ENCODE measurements at places on chromosomes 7 and 10.

GRCh38 chr10:61812052-61812721, 89.3 kb upstream of the ARID5B start:
- no peak for DNase-seq

DNA sequence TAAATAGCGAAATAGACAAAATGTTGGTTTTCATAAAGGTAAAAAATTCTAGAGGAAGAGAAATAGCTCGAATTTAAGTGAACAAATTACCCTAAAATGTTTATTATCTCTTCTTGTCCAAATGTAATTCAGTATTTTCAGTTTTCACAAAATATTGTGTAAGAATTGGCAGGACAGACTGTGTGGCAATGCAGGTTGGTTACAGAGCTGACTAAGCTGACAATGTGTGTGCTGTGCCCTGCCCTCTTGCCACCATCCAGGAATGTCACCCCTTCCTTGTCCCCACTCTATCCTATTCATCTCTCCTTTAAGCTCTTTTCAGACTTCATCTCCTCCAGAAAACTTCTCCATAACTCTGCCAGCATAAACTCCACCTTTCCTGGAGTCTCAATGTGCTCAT, 46.1 kb downstream of the COL28A1 start:
- DNase-seq, result no peak

DNA sequence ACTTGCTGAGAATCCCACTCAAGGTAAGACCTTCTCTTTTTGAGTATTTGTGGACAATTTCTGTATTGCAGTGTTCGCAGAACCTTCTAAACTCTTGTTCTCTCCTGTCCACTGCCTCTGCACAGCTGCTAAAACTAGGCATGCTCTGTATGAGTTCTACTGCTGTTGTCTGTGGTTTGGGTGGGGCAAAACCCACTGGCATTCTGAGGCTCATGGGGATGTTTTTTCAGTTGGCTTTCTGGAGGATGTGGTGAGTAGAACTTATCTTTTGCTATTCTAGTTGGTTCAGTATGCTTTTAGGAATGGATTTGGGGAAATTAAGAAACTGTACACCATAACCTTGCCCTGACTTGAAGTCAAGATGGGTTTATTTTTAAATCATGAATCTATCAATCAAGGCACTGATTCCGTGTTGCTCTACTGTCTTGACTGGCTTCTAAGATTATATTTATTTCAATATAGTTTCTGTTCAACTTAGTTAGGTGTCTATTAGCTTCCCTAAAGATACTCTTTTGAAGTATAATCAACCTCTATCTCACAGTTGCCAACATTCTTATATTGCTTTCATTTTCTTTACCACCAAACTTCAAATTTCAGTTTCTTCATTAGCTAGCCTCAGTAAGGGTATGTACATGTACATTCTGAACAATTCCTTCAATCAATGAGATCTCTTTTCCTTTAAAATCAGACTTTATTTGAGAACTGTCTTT, 25.0 kb upstream of the C1GALT1 start:
- no peak for DNase-seq

GRCh38 chr7:54858008-54858692, 99.1 kb upstream of the SEC61G start:
- DNase-seq, result peak; percentile 45

DNA sequence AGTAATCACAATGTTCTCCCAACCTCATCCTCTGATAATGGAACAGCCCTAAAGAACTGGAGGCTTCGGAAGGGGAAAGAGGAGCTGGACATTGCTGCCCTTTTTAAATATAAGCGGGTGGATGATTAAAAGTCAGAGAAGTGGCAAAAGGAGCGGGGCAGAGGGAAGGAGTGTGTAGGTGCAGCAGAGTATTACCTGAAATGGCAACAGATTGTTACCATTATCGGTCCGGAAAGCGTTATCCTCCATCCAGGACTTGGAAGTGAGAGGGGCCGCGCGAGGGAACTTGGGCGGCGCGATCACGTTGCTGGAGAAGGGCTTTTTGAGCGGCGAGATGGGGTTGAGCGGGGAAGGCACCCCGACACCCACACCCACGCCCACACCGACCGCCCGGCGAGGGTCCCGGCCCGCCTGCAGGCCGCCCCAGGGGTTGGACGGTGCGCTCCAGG, 51.7 kb downstream of the CPEB3 start:
- DNase-seq, result no peak

DNA sequence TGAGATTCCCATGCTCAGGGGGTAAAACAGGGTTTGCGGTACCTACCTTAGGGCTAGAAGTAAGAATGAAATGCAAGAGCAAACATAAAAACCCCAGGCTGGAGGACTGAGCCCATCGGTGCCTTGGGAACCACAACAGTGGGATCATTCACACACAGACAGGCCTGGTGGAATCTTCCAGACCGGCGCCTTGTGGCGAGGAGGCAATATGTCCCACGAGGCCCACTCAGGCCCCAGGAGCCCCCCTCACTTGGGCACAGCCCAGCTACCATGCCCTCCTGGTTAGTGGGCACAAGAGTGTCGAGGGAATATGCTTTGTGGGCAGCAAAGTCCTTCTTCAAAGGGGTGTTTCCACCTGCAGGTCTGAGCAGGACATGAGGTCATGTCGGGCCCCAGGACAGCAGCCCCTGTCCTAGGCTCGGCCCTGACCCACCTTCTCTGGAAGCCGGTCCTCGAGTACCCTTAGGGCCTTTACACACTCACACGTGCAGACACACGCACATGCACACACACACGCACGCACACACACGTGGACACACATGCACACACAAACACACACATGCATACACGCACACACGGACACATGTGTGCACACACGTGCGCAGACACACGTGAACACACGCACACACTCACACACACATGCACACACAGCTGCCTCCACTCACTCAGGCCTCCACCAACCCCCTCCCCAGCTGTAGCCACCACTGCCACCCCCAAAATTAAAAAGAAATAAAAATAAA, 51.5 kb upstream of the MYL10 start:
- DNase-seq, result no peak

DNA sequence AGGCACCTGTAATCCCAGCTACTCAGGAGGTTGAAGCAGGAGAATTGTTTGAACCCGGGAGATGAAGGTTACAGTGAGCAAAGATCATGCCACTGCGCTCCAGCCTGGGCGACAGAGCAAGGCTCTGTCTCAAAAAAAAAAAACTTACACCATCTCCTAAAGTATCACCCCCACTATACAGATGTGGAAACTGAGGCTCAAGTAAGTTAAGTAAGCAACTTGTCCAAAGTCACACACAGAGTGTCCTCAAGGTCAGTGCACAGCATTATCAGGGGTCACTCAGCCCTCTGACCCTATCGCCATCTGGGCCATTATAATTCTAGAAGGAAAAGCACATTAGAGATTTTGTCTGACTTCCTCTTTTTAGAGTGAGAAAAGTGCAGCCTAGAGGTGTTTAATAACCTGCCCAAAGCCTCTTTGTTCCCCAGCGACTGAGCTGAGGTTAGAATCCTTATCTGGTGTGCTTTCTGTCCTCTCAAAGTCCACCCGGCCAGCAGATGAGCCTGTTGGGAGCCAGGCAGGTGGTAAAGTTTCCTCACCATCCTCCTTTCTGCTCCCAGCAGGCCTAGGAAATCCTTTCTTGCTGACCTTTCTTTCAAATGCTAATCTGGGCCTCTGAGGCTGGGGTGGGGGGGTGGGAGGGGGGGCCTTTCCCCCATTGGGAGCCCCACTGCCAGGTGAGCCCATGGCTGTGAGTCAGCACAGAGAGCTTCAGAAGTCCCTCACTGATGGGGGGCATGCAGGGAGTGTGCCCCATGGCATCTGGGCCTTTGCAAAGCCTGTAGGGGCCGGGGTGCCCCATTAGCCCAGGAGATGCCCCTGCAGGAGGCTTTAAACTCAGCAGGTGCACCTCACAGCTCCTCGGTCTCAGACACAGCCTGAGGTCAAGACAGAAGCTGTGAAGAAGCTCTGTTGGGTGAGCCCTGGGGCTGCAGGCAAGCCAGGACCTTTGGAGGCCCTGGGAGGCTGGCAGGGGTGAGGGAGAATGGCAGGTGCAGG, 12.0 kb upstream of the KCNMA1 start:
- no peak for DNase-seq

DNA sequence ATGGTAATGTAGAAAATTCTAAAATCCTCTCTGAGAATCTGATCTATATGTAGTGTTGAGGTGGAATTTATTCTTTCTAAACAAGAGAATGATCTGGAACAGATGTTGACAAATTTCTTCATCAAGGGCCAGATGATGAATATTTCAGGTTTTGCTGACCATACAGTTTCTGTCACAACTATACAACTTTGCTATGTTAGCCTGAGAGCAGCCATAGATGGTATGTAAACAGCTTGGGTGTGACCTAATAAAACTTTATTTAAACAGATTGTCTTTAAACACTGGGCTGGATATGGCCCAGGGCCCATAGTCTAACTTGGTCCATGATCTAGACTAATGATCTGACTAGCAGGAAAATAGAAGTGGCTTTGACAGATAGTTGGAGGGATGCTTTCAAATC, 213.6 kb upstream of the CELF2 start:
- DNase-seq, result no peak

DNA sequence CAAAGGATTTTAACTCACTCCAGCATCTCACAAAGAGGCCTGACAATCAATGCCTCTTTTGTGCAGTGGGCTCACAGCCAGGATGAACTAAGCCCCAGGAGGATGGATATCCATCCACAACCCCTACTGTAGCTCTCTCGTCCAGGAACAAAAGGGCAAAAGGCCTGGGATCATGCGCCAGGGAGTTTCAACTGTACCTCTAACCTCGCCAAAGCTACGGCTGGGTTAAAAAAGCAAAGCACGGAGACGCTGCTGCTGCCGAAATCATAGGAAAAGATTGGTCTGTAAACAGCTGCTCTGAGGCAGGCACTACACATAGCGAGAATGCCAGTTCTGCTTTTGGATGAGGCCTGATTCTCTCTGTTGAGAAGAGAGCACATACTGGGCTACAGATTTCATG, 32.1 kb downstream of the VSTM4 start:
- no peak for DNase-seq

DNA sequence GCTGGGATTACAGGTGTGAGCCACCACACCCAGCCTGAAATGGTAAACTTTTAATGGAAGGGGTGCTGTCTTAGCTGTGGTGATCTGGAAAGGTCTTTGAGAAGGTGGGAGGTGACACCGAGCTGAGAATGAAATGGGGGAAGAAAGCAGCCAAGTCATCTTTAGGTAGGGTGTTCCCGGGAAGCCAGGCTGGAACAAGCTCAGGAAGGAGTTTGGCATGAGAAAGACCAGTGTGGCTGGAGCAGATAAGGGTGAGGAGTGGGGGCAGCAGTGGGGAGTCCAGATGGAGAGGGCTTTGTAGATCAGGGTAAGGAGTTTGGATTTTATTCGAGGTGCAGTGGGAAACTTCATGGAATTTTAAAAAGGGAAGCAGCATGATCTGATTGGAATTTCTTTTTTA, 30.0 kb downstream of the KIFBP start:
- no peak for DNase-seq

- DNase-seq, result no peak
These were observed 2.5 kb downstream of the PRR15 start for GRCh38 chr7:29565982-29566746.

GRCh38 chr10:988667-989545, 672 bp downstream of the GTPBP4 start:
- no peak for DNase-seq

- peak; percentile 14 for DNase-seq
These were observed 20.9 kb downstream of the MORN4 start for GRCh38 chr10:97612386-97612785.

DNA sequence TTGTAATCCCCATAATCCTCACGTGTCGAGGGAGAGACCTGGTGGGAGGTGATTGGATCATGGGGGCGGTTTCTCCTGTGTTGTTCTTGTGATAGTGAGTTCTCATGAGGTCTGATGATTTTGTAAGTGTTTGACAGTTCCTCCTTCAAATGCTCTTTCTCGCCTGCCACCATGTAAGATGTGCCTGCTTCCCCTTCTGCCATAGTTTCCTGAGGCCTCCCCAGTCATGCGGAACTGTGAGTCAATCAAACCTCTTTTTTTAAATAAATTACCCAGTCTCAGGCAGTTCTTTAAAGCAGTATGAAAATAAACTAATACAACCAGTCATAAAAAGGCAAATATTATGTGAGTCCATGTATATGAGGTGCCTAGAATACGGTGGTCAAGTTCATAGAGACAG, 87.5 kb downstream of the FRMD4A start:
- DNase-seq, result no peak

- no peak for DNase-seq
These were observed 20.6 kb upstream of the SDK1 start for GRCh38 chr7:3280445-3280844.

- no peak for DNase-seq
These were observed 362.8 kb upstream of the MBL2 start for GRCh38 chr10:53135213-53135896.

DNA sequence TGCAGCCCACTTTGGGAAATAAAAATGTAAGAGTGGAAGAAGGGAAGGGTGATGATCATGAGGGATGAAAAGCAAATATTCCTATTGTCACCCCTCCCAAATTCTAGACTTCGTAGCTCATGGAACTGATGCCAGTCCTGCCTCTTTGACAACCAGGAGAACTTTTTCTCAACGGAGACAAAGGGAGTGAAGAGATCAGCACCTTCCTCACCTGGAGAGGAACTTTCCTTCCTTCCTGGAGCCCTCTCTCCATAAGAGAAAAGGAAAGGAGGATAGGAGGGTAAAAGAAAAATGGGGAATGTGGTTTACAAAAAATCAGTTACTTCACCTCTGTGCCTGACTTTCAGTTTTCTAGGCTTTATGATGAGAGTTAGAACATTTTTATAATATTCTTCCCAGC, 3.4 kb downstream of the TBX20 start:
- no peak for DNase-seq

DNA sequence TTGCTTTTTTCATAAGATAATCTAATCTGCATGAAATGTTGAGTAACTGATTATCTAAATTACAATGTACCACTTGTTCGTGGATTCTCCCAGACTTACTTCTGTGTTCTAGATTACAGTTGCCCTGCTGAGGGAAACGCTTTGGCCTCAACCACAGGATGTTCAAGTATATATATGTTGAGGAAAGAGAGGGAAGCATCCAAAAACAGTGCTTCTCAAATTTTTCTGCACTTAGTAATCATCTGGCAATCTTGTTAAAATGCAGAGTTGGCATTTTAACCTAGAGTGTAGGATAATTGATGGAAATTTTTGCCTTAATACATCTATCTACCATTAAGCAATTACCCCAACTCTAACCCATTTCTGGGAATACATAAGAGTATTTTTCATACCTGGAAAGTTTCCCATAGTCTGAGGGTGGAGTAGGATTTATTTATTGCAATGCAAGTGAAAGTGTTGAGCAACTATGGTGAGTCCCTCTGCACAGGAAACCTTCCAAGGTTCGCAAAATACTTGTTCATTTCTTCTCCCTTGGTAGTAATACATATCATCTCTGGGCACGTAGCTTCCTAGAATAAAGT, 59.6 kb upstream of the C1GALT1 start:
- no peak for DNase-seq

DNA sequence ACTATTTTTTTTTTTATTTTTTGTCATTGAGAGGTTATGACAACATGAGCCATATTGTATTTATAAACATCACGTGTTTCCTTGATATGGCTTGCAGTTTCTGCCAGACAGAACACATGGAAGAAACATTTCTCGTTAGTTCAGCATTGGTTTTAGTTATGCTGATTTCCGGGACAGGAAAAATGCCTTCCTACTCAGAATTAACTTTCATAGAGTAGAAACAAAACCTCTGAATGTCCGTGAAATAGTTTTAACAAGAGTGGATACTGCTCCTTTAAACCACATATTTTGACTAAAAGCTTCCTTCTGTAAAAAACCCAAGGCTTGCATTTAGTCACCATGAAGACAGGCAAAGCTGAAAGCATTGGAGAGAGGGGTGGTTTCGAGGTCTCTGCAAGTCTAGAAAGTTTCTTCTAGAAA, 240.4 kb downstream of the KIAA1217 start:
- no peak for DNase-seq

All from SHP77 treated with DMSO at 0.1 percent for 48 hours (cell line).